NCI-H2029 (cell line): ENCODE measurements at places on chromosomes 12 and 14.

GRCh38 chr14:58488550-58488949, 61.0 kb downstream of the KIAA0586 start:
- DNase-seq = no peak

GRCh38 chr14:64450255-64450654, 15.0 kb upstream of the AKAP5 start:
- DNase-seq = no peak

DNA sequence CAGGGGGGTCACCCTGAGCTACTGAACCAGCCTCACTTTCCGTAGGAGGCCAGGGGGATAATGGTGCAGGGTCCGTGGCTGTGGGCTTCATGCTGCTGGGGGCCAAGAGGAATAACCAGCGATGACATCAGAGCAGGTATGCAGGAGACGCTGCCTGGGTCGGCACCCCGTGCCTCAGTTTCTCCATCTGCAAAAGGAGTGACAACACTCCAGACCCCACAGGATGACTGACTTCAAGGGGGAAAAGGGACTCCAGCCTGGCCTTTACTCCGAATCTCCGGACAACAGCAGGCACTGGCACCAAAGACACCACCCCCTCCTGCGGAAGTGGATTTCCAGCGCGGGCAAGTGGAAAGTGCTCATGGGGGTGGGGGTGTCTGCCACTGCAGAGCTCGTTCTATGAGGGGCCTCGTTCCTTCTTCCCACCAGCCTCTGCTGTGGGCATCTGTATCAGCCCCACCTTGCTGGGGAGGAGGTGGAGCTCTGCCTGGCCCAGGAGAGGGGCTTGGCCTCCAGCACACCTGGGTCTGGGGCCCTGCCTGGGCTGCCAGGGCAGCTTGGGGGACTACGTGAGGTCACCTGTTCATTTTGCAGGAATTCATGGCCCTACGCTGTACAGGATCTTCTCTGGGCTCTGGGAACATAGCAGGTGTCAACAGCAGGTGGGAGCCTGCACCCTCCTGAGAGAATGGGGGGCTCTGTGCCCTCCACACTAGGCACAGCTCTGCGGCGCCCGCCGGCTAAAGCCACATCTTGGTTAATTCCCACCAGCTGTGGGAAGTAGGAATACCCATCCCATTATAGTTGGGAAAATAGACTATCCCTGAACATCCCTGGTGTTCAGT, 216.6 kb upstream of the C14orf180 start:
- no peak for DNase-seq

DNA sequence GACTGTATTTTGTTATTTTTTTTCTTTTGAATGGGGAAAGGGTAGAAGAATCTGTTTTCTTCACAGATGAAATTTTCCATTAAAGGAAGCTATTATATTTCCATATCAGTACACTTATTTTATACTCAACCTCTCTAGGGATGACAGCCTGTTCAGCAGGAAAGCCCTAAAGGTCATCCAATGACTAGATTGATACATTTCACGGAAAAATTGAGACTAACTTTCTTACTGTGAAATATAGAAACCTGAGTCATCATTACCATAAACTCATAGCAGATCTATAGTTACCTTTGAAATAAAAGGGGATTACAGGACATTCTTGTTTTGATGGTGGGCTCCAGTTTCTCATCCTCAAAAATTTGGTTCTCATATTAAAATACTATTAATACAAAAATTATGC, 36.1 kb upstream of the PTCSC3 start:
- no peak for DNase-seq

DNA sequence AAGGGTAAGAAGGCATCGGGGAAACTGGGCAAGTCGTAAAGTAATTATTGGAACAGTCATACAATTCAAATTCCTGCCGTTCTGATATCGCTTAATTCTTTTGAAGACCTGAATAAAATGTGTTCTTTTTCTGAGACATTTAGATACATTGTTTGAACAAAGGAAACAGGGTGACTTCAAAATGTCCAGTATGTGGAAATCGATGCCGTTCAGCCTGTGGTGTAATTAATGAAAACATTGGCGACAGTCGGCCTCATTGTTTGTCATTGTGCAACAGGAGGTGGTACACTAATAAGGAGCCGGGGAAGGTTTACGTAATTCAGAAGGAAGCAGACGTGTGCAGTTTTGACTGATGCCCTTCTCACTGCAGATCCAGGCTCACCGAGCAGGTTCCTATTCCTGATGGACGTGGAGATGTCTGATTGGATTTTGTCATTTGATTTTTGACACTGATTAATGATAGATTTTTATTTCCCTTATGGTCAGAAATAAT, 92.7 kb downstream of the BORCS5 start:
- peak; percentile 53 for DNase-seq

- no peak for DNase-seq
Observed at GRCh38 chr14:56160088-56160487, 41.9 kb downstream of the PELI2 start.

GRCh38 chr14:38003746-38004609, 203.7 kb upstream of the SSTR1 start:
- DNase-seq = no peak

GRCh38 chr14:71381814-71382213, 474.6 kb downstream of the PCNX1 start:
- DNase-seq = no peak

DNA sequence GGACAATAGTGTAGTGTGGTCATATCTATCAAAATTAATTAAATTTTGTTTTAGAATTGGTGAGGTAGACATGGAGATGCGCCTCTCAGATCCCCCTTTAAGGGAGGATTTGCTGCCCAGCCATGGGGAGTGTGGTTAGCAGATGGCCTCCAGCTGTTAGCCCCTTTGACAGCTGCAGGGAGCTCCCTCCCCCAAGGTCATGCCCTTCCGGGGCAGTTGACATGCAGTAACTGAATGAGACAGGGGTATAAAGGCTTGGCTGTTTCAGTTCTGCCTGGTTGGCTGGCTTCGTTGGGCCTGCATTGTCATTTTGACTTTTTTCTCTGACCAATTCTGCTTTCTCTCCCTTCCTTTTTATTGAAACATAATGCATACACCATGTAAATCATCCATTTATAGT, 291.5 kb upstream of the SRRM4 start:
- DNase-seq = no peak
